ENCODE measurements at places on chromosomes 4 and X.

- no peak for DNase-seq
Observed at GRCh38 chr4:17817027-17817426, 6.2 kb downstream of the NCAPG start.

DNA sequence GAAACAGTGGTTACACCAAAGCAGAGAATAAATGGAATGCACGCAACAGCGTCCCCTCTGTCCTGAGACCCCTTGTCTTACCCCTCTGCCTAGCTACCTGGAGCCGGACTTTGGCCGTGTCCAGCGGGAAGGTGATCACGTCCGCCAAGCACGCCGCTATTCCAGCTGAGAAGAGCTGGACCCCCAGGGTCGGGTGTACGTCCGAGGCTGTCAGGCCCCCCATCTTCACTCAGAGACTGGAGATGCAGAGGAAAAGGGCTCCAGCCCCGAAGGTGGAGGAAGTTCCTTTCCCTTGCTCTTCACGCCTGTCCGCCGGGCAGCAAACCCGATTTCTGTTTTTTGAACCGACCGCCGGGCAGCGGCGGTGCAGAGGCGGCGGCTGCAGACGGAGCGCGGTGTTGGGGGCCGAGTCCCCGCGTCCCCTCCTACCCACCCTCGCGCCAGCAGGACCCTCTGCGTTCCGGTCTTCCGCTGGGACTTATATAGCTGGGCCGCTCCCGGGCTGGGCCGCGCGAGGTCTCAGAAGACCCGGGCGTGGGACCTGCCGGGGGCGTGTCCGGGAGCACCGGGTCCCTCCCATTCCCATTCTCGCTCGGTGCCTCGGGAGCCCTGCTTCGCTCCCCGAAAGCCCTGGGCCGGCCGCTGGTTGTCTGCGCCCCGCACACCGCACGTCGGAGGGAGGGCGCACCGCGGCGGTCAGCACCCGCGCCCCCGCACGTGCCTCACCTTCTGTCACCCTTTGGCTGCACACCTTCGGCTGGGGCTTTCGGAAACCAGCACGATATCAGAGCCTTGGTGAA is at the start of gene UCP1:
Gene UCP1, minus strand, starts transcription at position 455 of the 800 bp plus-strand sequence. Its CDS starts 232 bp downstream, at position 223.
- no peak for DNase-seq

DNA sequence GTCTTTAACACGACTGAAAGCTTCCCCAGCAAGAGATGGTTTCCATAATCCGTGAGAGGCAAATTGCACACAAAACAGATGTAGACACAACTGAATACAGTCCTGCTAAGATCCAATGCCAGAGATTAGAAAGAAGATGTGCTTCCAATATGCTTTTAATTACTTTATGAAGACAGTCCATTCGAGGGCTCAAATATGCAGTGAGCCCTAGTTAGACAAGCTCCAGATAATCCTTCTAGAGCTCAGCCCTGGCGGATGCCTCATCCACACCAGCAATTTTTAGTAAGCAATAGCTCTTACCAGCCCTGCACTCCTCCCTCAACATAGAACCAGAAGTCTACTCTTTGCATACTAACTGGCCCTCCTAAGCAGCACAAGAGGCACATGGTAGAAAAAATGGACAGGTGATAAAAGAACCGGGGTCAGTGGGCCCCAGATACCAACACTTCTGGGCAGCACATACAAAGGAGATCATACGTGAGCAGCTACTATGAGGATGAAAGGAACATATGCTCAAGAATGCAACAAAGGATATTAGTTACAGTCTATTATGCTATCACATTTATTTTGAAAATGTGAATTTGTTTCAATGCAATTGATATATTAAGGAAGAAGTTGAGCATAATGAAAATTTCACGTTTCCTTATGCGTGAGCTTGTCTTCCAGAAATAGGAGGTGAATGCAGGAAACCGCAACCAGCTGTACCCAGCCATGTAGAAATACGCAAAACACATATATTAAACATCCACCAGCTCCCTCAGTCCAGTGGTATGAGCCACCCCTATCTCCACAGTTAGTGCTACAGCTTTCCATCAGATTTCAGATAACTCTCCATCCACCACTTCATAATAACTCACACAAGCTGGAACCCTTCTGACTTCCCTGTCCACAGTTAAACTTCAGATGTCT is 34.3 kb downstream of the GPC4 start:
- DNase-seq = no peak

- DNase-seq = no peak
Observed at GRCh38 chr4:163638909-163639308, 144.4 kb downstream of the TMA16 start.

DNA sequence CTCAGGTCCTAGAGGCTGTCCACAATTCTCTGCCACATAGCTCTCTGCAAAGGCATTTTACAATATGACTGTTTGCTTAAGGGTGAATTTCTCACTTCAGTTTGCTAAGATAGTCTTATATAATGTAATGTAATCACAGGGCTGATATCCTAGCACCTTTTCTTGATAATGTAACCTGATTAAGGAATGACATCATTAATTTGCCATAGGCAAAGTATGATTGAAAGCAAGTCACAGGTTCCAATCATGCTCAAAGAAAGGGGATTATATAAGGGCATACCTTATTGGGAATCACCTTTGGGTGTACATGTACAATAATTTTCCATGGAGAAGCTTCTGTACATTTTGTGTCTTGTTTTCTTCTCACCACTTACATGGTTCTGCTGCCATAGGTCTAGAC is 18.9 kb downstream of the GNRHR start:
- no peak for DNase-seq

DNA sequence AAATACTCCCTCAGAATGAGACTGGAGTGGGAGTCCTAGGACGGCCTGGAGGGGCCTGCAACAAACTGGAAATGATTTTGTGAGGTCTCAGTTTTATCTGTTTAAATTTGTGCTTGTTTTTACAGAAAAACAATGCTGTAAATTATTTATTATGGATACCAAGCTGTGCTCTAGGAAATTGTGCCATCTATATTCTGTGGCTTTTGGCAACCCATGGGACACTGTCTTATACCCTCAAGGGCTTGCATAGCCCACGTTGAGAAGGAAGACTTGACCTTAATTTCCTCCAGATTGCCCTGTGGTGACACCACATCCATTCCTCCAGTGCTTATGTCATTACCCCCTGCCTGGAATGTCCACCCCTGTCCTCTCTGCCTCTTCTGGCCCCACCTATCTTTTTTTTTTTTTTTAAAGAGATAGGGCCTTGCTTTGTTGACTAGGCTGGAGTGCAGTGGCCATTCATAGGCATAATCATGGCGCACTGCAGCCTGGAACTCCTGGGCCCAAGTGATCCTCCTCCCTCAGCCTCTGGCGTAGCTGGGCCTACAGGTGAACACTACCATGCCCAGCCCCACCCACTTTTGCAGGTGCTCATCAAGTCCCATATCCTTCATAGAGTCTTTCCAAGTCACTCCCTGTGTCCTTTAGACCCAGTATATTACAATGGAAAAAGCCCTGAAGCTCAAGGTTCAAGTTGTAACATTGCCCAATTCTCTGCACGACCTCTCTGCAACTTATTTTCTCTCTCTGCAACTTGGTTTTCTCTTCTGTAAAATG is 77.4 kb downstream of the HPRT1 start:
- DNase-seq = no peak

GRCh38 chr4:83362492-83363329 is 28.1 kb upstream of the HPSE start:
- no peak for DNase-seq

- no peak for DNase-seq
Observed at GRCh38 chrX:139892512-139892911, 40.3 kb downstream of the ATP11C start.

Data from activated gamma-delta T cell treated with anti-CD3 and anti-CD28 coated beads, Interleukin-2, amount 50 U/mL, for 16 hours (primary cell).